ENCODE measurements at places on chromosomes 2 and 18.

- DNase-seq, result no peak
These were observed 7.2 kb upstream of the ITGB6 start for GRCh38 chr2:160207271-160207670.

DNA sequence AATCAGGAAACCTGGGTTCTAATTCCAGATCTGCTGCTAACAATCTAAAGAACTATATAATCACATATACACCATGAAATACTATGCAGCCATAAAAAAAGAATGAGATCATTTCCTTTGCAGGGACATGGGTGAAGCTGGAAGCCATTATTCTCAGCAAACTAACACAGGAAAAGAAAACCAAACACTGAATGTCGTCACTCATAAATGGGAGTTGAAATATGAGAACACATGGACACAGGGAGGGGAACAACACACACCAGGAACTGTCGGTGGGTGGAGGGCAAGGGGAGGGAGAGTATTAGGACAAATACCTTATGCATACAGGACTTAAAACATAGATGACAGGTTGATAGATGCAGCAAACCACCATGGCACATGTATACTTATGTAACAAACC is 33.2 kb downstream of the CDH2 start:
- DNase-seq, result no peak

DNA sequence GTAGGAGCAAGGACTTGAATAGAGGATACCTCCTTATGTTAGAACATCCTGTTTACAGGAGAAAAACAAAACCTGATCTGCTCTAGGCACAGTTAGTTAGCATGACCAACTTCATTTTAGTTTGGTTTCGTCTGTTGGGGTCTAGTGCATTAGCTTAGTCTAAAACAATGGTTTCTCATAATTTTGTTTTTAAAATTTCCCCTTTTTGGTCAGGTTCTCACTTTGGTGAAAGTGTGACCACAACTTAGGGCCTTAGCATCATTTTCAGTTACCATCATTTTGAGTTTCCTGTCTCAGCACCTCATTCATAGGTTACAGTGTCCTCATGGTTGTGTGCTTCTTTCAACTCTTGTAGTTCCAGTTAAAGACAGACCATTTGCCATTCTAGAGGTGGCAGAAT is 1277.0 kb upstream of the SLC39A10 start:
- no peak for DNase-seq

DNA sequence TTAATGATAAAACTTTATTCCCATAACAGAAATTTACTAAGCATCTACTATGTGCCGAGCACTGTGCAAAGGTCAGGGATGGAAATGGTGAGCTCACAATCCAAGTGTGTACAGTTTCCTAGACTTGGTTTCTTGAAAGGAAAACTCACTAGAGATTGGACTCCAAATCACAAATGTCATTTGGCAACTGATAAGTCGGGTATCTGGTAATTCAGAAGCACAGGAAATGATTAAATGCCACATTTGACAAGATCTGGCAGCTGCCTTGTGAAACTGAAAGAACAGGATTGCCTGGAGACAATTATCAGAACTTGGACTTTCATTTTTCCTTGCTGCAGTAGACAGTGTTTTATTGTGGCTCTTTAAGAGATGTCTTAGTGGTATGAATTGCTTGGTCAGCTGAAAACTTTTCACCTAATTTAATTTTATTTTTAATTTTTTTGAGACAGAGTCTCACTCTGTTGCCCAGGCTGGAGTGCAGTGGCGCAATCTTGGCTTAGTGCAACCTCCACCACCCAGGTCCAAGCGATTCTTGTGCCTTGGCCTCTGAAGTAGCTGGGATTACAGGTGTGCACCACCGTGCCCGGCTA is 19.2 kb downstream of the ITGA6 start:
- DNase-seq, result no peak

DNA sequence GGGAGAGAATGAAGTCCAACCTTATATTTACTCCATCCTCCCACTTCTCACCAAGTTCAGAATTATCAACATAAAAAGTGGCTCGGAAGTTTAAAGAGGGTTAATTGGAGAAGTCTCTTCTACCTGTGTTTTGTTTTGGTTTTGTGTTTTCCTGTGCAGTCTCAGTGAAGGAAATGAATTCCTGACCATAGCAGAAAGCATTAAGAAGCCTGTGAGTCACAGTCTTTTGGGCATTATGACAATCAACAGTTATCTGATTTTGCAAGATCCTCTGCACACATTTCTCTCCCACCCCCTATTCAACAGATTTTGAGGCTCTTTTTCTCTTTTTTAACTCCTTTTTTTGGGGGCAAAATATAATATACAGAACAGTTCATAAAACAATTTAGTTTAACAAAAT is 8.6 kb upstream of the RPL37A start:
- no peak for DNase-seq

DNA sequence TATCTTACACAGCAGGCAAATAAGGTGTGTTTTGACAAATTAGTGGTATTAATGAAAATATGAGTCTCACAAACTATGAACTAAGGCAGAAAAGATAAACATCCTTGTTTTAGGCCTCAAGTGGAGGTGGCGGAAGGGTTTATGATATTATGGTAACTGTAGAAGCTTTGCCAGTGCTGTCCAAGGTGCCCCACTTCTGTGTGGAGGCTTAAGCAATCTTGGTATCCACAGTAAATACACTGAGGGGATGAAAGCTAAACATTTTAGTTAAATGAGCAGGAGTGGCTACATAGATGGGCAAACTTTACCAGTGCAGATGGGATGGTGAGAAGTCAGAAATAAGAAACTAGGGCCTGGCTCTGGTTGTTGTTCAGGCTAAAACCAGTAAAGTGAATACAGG is 84.7 kb downstream of the BARD1 start:
- no peak for DNase-seq

- no peak for DNase-seq
These were observed 453.9 kb upstream of the DDX18 start for GRCh38 chr2:117360586-117360985.

GRCh38 chr2:230429513-230429912 is 13.5 kb downstream of the SP100 start:
- no peak for DNase-seq

DNA sequence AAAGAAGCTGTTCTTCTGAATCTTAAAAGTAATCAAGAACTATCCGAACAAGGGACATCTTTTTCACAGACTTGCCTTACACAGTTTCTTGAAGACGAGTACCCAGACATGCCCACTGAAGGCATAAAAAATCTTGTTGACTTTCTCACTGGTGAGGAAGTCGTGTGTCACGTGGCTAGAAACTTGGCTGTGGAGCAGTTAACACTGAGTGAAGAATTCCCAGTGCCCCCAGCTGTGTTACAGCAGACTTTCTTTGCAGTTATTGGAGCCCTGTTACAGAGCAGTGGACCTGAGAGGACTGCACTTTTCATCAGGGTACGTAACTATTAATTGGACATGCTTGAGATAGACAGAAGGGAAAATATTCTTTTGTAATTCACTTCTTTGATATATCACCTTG is 2.4 kb downstream of the MRPL44 start:
- no peak for DNase-seq

- DNase-seq, result no peak
These were observed 36.5 kb upstream of the HPCAL1 start for GRCh38 chr2:10266133-10266620.

GRCh38 chr2:159736048-159736447 is 23.7 kb downstream of the MARCHF7 start:
- no peak for DNase-seq

DNA sequence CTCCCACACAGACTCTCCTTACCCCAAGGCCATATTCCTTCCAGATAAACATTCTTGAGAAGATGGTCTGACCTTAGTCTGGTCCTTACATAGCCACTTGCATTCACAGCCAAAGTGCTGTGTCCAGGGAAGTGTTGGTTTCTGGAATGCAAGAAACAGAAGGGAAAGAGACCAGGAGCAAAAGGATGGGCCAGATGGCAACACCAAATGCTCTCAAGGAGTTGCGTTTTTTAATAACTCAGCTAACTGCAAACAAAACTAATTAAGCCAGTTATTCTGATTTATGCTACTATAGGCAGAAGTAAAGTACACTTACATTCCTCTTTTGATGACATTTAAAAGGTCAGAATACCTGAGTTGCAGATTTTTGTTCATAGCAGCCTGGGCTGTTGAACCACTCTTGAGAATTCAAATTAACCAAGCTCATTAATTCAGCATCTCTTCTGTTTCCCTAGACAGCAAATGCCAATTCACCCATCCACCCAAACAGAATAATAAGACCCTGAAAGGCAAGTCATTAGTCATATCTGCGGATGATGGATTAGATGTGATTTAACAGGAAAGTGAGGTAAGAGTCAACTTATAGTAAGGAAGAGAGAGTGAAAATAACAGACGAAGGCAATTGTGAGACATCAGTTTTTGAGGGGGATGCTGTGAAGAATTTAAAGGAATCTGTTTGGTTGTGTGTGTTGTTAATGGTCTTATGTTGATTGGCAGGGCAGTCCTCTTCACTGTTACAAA is 18.8 kb downstream of the CCDC85A start:
- no peak for DNase-seq

DNA sequence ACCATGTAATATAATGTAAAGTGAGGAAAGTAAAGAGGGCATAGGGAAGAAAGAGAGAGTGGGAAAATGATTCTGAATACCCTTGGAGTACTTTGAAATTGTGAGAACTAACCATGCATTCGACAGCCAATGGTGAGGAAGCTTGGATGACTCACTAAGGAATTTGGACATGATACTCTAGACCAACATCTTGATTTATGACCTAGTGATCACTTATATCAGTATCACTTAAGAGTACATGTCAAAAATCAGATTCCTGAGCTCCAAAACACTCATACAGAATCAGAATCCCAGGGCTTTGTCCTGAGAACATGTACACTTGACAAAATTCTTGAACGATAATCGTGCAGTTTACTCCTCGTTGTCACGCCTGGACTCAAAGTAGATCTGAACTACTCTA is 1899.8 kb upstream of the PIK3C3 start:
- DNase-seq, result no peak

- no peak for DNase-seq
These were observed 163.1 kb downstream of the TXNL1 start for GRCh38 chr18:56475250-56475649.

DNA sequence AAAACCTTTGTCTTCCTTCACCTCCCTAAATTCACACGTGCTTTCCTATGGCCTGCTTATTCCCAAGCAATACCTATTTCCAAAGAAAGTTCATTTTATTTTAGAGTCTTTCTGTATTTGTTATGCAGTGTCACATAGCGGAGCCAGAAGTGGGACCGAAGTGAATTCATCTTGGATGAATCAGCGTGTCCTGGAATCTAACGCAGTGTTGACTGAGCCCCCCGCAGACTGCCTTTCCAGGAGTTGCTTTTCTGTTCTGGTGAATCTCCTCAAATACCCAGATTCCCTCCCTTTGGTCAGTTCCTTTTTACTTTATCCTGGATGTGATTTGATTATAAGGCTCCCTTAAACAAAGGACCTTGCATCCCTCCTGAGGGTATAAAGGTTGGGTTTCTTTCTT is 10.8 kb downstream of the ALPP start:
- no peak for DNase-seq

DNA sequence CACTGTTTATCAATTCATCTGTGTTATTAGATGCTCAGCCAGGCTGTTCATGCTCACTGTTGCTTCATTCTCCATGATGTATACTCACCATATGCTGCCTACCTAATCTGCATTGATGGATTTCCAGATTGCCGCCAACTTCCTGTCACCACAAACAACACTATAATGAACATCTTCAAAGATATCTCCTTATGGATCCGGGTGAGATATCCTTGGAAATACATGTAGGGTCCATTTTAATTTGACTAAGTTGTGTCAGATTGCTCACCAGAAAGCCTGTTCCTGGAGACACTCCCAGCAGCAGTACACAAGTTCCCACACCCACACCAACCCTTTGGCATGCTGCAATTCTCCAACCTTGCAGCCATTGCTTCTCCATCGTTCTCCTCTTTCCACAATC is 547.5 kb upstream of the TNP1 start:
- DNase-seq, result no peak

DNA sequence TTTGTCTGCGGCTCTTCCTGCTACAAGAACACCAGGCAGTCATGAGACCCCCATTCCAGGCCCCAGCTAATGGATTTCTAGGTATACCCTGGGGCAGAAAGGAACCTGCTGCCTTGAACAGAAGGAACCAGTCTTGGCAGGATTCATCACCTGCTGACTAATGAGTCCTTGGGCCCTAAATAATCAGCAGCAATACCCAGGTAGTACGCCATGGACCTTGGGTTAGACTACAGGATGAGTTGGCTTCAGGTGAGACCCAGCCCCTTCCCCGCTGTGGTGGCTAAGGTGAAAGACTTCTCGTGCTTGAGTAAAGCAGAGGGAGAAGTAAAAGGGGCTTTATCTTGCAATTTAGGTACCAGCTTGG is 105.0 kb downstream of the SPIRE1 start:
- DNase-seq, result no peak

DNA sequence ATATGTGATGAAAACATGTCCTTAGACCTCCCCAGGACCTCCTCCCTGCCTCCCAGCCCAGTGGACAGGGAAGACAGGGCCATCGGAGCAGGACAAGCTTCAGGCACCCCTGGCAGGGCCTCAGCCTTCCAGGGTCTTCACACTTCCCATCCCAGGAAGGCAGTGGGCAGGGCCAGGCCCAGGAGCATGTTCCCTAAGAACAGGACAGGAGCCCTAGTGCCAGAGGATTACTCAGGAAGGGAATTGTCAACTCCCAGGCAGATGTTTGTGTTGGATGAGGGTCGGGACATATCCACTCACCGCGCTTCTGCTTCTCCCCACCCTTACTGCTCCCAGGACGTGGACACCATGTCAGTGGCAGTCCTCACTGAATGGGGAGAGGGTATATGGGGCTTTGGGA is 138.9 kb downstream of the TNS1 start:
- DNase-seq, result no peak

DNA sequence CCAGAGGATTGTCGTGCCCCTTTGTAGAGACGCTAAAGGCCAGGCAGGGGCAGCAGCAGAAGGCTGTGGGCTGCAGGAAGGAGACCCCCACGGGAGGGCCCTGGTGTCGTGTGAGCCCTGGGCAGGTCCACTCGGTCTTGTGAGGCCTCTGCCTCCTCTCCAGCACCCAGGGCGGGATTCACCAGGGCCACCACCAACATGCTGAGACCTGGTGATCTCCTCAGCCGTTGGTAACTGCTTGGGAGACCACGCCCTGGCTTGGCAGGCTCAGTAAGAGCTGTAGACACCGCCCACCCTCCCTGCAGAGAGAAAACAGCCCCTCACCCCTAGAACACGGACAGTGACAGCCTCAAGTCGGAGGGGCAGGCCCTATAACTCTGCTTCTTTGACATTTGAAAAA is 21.1 kb downstream of the MBP start:
- no peak for DNase-seq

All from activated T-cell treated with anti-CD3 and anti-CD28 coated beads for 48 hours (primary cell).